ENCODE measurements at places on chromosomes 3 and 15. TPM values are rescaled to one million over a fixed set of nuclear protein-coding genes. Genes with fewer than 3 reads are reported as not detected.
A peak's percentile ranks its signal among the peaks of the same experiment; 100 is the strongest.

GRCh38 chr3:66031102-66031698 is 7.5 kb downstream of the MAGI1 start:
- no peak overlapping the region for H3K27ac ChIP-seq
- no peaks in the 10 kb centered on the region for H3K4me1 ChIP-seq
- no peak for DNase-seq

SYNPR gene
- not detected for total RNA-seq

DNA sequence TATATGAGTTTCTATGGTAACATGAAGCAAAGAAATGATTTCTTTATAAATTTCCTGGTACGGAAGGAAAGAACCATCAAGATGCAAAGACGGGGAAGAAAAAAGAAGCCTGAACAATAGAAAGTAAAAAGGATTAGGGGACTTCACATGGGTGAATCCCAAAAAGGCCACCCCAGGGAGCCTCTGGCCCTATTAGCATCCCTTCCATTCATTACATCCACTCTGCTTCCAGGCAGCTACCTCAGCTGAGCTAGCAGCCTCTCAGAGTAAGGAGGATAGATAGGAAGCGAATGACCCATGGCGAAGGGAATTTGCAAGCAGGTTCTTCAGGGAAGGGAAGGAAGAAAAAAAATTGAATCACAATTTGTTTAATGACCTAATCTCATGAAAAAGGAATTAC is 81.6 kb downstream of the GABRB3 start:
- H3K4me3 ChIP-seq, result no peak overlapping the region
- H3K4me1 ChIP-seq, result no peaks in the 10 kb centered on the region
- H3K36me3 ChIP-seq, result no peaks in the 10 kb centered on the region
- DNase-seq, result no peak
- no peak overlapping the region for H3K27ac ChIP-seq

CLDN18 gene
- not detected for total RNA-seq

PARP15 gene
- 41.8 TPM for total RNA-seq

- H3K4me1 ChIP-seq, result peaks cover 30% of the 10 kb centered on the region
- H3K4me3 ChIP-seq, result no peak overlapping the region
- DNase-seq, result no peak
- H3K27ac ChIP-seq, result no peak overlapping the region
These were observed 24.5 kb downstream of the IQGAP1 start for GRCh38 chr15:90412356-90413194.

KNSTRN gene
- 2.8 TPM for total RNA-seq

- no peak overlapping the region for H3K4me3 ChIP-seq
- H3K36me3 ChIP-seq, result no peaks in the 10 kb centered on the region
- H3K27ac ChIP-seq, result no peak overlapping the region
- no peak for DNase-seq
- no peaks in the 10 kb centered on the region for H3K27me3 ChIP-seq
These were observed 11.9 kb downstream of the CERS3 start for GRCh38 chr15:100516643-100517512.

DNA sequence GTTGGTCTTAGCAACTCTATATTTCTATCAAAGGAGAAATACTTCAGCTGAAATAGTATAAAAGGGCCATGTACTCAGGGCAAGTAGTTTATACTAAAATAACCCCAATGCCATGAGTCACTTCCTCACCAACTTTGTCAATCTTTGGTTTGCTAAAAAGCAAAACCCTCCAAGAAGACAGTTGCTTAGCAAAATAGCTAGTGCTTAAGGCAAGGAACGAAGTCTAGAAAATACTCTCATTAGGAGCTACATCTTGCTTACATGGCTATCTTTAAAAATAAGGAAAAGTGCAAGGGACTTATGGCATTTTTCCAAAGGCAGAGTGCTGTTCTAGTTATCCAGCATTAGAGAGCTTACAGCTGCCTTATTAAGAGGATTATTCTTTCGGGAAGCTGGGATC is 28.4 kb downstream of the P3H2 start:
- no peak overlapping the region for H3K27ac ChIP-seq
- no peaks in the 10 kb centered on the region for H3K27me3 ChIP-seq
- no peaks in the 10 kb centered on the region for H3K4me1 ChIP-seq

GRCh38 chr15:42725331-42725903 is 11.5 kb downstream of the CDAN1 start:
- peaks cover 78% of the 10 kb centered on the region for H3K36me3 ChIP-seq
- H3K27me3 ChIP-seq, result no peaks in the 10 kb centered on the region
- no peaks in the 10 kb centered on the region for H3K4me1 ChIP-seq
- no peak overlapping the region for H3K27ac ChIP-seq
- H3K4me3 ChIP-seq, result no peak overlapping the region

GRCh38 chr3:14411988-14412387 is 9.6 kb downstream of the SLC6A6 start:
- H3K27me3 ChIP-seq, result no peaks in the 10 kb centered on the region
- DNase-seq, result no peak
- H3K27ac ChIP-seq, result no peak overlapping the region
- peaks cover 29% of the 10 kb centered on the region for H3K4me1 ChIP-seq

DNA sequence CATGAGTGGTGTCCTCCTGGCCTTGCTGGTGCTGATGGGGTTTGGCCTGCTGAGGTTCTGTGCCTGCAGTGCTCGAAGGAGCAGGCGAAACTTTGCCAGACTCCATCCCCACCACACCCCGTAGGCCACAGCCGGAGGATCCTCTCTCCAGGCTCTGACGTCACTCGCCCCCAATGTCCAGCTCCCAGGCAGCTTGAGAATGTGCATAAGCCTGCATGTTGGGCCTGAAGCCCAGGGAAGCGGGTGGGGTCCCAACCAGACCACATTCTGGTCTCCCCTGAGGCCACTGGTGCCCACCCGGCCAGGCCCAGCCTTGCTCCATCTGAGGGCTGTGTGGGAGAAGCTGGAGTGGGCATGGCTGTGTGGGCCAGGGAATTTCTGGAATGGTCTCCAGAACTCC is 109.8 kb downstream of the ASB7 start:
- no peak overlapping the region for H3K4me3 ChIP-seq
- H3K36me3 ChIP-seq, result no peaks in the 10 kb centered on the region
- no peaks in the 10 kb centered on the region for H3K4me1 ChIP-seq
- DNase-seq, result no peak
- no peak overlapping the region for H3K27ac ChIP-seq

DNA sequence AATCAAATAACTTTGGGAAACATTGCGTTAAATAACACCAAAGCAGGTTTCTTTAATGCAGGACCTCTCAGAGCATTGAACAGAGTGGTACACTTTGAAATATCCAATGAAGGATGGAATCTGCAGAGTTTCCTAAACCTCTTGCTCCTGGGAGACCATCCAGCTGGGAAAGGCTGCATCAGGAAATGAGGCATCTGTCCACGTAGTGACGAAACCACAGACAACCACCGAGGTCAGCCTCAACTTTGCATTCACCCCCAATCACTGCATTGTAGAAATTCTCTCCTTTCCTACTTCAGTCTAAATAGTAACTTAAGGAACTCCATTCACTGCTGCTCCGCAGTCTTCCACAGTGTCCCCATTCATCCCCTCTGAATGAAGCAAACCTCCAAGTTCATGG is 41.5 kb upstream of the CDV3 start:
- H3K27me3 ChIP-seq, result no peaks in the 10 kb centered on the region
- H3K27ac ChIP-seq, result no peak overlapping the region
- no peaks in the 10 kb centered on the region for H3K36me3 ChIP-seq
- DNase-seq, result no peak
- no peaks in the 10 kb centered on the region for H3K4me1 ChIP-seq

DNA sequence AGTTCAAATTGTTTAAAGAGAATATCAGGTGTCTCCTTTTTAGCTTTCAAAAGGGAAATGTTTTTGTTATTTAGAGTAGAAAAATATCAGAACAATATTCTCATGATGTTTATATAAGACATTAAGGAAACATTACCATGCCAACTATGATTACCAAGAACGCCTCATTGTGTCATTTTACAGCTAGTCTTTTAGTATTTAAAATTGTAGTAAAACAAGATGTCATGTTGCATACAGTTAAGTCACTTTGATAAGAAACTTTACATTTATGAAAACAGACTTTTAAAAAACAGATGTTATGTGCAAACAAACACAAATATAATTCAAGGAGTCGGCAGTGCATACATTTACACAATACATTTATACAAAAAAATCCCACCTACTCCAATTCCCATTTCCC is 4.4 kb downstream of the PLSCR4 start:
- peaks cover 6% of the 10 kb centered on the region for H3K4me1 ChIP-seq
- DNase-seq, result no peak
- no peak overlapping the region for H3K4me3 ChIP-seq
- H3K36me3 ChIP-seq, result no peaks in the 10 kb centered on the region
- H3K27me3 ChIP-seq, result no peaks in the 10 kb centered on the region

DNA sequence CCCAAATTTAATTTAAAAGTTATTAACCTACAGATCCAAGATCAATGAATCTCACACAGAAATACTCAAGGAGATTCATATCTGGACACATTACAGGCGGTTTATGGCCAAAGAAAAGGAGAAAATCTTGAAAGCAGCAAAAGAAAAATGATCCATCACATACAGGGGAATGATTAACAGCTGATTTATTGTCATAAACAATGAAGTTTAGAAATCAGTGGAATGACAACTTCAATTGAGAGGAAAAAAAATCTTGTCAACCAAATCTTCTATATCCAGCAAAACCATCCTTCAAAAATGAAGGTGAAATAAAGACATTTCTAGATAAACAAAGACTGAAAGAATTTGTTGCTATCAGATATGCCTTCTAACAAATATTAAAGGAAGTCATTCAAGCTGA is 156.2 kb upstream of the SEMA6D start:
- no peak for DNase-seq
- H3K27ac ChIP-seq, result no peak overlapping the region
- H3K36me3 ChIP-seq, result no peaks in the 10 kb centered on the region
- no peaks in the 10 kb centered on the region for H3K27me3 ChIP-seq

DNA sequence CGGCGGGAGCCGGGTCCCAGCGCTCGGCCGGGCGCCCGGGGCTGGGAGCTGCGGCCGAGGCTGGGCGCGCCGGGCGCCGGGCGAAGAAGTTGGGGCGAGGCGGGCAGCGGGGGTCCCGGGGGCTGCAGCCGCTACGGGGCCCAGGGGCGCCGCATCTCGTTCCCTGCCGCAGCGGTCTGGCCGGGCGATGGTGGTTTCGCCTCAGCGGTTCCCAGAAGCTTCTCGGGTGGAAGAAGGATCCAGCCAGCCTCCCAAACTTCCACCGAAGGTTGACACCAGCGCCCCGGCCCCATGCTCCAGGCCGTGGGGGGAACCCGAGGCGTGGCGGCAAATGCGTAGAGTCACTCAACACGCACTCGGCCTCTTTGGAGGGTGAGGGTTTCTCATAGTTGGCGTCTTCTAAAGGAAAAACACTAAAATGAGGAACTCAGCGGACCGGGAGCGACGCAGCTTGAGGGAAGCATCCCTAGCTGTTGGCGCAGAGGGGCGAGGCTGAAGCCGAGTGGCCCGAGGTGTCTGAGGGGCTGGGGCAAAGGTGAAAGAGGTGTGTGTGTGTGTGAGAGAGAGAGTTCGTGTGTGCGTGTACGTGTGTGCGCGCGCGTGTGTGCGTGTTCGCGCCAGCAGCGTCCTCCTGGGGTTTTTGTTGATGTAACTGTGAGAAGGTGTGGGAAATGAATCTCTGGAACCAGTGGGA is 940 bp downstream of the BOC start:
- H3K4me3 ChIP-seq, result no peak overlapping the region
- no peaks in the 10 kb centered on the region for H3K36me3 ChIP-seq
- no peak overlapping the region for H3K27ac ChIP-seq
- no peak for DNase-seq
- H3K27me3 ChIP-seq, result peaks cover 27% of the 10 kb centered on the region

DNA sequence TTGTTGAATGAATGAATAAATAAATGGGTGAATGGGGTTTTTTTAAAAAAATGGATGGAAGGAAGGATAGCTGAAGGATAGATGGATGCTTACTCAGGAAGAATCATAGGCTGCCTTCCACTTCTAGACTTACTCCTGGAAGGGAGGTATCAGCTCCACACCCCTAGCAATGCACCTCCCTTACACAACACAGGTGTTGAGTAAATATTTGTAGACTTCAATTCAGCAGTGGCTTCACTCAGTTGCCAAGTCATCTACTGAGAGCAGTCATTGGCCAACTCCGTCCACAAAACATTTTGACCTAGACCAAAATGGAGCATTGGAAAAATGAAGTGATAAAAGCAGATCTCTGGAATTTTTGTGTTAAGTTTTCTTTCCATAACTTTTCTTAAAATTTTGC is 65.5 kb upstream of the ST8SIA2 start:
- H3K27ac ChIP-seq, result no peak overlapping the region
- no peaks in the 10 kb centered on the region for H3K4me1 ChIP-seq
- no peak overlapping the region for H3K4me3 ChIP-seq
- DNase-seq, result no peak
- no peaks in the 10 kb centered on the region for H3K36me3 ChIP-seq

DNA sequence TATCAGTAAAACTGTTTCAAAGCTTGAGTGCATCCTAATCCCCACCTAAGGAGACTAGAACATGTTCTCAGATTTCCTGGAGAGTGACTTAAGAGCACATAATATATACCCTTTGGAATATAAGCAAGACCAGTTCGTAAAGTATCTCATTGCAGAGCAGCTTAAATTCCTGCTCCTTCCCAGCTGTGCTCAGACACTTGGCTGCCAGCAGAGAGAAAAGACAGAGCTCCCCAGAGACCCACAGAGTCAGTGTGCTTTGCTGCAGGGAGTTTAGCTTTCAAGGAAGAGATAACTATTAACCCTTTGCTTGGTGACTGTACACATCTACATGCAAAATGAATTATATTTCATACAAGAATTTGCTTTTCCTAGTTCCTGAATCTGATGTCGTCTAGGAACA is 338.1 kb upstream of the ARHGEF26 start:
- H3K36me3 ChIP-seq, result no peaks in the 10 kb centered on the region
- H3K4me3 ChIP-seq, result no peak overlapping the region
- no peak overlapping the region for H3K27ac ChIP-seq
- no peaks in the 10 kb centered on the region for H3K4me1 ChIP-seq
- peaks cover 5% of the 10 kb centered on the region for H3K27me3 ChIP-seq

GRCh38 chr3:81451611-81452010 is 309.8 kb downstream of the GBE1 start:
- no peaks in the 10 kb centered on the region for H3K4me1 ChIP-seq
- H3K27me3 ChIP-seq, result no peaks in the 10 kb centered on the region
- H3K36me3 ChIP-seq, result no peaks in the 10 kb centered on the region
- H3K4me3 ChIP-seq, result no peak overlapping the region
- no peak for DNase-seq
- H3K27ac ChIP-seq, result no peak overlapping the region

GRCh38 chr3:111998636-111999483 is at the start of gene TAGLN3:
TAGLN3 (plus strand) TSS chr3:111998922; CDS start chr3:111999423, 501 bp downstream.
- no peaks in the 10 kb centered on the region for H3K27me3 ChIP-seq
- H3K27ac ChIP-seq, result no peak within 1 kb of the TSS
- H3K4me3 ChIP-seq, result peak within 1 kb of the TSS; percentile 42
- no peak for DNase-seq
- peaks cover 29% of the 10 kb centered on the region for H3K4me1 ChIP-seq

Measured in CD4-positive, alpha-beta T cell (primary cell).